ENCODE measurements at places on chromosomes 1 and 21.
A peak's percentile ranks its signal among the peaks of the same experiment; 100 is the strongest.

GRCh38 chr1:212291505-212292134 is 6.4 kb downstream of the PPP2R5A start:
- DNase-seq: peak; percentile 18

DNA sequence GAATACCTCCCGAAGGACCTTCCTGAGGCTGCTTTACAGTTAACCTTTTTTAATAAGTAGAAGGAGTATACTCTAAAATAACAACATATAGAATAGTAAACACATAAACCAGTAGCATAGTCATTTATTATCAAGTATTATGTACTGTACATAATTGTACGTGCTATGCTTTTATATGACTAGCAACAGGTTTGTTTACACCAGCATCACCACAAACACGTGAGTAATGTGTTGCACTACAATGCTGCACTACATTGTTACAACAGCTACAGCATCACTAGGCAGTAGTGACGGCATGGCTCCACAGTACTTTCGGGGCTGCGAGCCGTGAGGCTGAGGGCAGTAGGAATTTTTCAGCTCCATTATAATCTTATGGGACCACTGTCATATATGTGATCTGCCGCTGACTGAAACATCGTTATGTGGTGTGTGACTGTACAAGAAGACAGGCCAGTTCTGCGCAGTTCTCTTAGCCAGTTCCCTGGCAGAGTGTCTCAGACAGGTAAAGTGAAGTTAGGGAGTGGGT is 82.8 kb upstream of the LRRC8D start:
- no peak for DNase-seq

GRCh38 chr1:233689017-233689747 is 75.3 kb downstream of the KCNK1 start:
- no peak for DNase-seq

GRCh38 chr1:85494904-85495266 is 29.9 kb upstream of the DDAH1 start:
- DNase-seq: peak; percentile 15

DNA sequence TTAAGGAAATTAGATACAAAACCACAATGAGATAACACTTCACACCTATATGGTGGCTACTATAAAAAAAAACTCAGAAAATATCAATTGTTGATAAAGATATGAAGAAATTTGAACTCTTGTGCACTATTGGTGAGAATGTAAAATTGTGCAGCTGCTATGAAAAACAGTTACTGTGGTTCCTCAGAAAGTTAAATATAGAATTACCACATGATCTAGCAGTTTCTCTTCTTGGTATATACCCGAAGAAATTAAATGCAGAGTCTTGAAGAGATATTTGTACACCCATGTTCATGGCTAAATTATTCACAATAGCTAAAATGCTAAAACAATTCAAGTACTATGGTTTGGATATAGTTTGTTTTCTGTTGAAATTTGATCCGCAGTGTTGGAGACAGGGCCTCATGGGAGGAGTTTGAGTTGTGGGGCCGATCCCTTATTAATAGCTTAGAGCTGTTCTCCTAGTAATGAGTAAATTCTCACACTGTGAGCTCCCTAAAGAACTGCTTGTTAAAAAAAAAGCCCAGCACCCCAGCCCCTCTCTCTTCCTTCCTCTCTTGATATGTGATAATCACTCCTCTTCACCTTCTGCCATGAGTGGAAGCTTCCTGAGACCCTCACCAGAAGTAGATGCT is 1412.1 kb downstream of the PLA2G4A start:
- no peak for DNase-seq

DNA sequence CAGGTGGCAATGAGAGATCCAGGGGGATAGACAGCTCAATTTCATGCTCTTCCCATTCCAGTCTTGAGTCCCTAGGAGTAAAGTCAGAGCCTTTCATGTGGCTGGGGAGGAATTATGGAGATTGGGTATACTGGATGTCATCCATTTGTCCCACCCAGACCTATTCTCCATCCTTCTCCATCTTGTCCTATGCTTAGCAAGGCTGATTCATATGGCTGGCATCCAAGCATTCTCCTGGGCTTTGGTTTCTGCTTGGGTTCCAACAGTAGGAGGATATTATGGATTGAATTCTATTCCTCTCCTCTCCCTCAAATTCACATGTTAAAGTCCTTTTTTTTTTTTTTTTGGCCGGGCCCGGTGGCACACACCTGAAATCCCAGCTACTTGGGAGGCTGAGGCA is 3.8 kb upstream of the CDC20 start:
- no peak for DNase-seq

DNA sequence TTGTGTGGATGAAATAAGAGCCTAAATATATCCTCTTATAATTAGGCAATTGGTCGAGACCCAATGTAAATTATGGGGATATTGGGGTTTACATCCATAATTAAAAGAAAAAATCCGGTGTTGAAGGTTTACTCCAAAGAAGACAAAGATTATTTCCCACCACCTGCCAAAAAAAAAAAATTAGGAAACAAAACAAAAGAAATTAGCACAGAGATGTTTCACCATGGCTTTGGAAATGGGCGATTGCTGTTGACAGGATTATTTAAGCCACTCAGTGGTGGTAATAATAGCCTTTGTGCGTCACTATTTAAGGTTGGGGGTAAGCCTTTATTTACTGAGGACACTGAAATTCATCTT is 585 bp upstream of the GLRX2 start:
- DNase-seq: no peak

DNA sequence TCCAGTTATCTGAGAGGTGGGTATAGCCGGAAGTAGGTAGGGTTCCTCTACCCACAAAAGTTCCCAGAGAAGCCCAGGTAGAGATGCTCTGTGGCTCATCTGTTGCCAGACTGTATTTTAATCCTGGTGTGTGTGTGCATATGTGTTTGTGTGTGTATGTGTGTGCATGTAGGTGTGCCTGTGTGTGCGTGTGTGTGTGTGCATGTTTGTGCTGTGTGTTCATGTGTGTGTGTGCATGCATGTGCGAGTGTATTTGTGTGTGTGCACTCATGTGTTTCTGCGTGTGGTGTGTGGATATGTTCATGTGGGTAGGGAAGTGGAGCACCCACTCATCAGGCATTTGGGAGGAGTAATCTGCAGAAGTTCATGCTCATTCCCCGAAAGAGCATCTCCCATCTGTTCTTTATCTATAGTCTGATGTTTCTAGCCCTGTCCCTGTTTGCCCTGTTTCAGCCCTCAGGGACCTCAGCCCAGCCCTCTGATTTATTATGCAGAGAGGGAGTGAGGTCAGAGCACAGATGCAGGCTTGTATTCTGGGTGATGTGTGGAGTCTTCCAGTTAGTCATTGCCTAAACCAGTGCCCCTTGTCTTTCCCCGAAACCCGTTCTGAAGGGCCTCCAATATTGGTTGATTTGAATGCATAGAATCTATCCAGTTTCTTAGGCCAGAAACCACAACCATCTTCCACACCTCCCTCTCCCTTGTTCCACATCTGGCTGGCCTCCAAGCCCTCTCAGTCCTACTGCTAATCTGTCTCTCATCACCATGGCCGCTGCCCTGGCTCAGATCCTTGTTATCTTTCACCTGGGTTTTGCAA is 69.1 kb downstream of the DISC1 start:
- DNase-seq: no peak

DNA sequence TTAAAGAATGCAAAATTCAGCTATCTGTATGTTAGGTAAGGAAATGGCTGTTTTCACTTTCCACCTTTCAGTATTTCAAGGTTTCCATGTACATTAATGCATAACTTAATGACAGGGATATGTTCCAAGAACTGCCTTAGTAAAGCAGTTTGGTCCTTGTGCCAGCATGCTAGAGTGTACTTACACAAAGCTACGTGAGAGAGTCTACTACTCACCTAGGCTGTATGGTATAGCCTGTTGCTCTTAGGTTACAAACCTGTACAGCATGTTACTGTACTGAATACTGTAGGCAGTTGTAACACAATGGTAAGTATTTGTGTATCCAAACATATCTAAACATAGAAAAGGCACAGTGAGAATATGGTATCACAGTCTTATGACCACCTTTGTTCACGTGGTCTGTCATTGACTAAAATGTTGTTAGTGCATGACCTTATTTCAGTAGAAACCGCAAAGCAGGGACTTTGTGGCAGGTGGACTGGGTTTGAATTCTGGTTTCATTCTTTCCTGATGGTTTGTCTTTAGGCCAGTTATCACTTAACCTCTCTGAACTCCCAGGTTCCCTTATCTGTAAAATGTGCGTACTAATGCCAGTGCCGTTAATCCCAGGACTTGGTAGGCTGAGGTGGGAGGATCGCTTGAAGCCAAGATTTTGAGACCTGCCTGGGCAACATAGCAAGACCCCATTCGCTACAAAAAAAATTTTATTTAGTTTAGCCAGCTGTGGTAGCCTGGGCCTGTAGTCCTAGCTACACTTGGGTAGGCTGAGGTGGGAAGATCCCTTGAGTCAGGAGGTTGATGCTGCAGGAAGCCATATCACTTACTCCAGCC is 4.9 kb downstream of the SMYD2 start:
- DNase-seq: no peak

DNA sequence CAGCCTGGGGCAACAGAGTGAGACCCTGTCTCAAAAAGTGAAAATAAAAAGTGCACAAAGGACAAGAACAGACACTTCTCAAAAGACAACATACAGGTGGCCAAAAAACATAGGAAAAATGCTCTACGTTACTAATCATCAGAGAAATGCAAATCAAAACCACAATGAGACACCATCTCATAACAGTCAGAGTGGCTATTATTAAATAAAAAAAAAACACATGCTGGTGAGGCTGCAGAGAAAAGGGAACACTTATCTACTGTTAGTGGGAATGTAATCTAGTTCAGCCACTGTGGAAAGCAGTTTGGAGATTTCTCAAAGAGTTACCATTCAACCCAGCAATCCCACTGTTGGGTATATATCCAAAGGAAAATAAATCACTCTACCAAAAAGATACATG is 173.2 kb downstream of the SMYD3 start:
- DNase-seq: no peak

- peak; percentile 72 for DNase-seq
Measured at GRCh38 chr1:201275253-201275666, 8.0 kb upstream of the PKP1 start.

- DNase-seq: no peak
Measured at GRCh38 chr21:35448876-35449599, 399.9 kb upstream of the RUNX1 start.

DNA sequence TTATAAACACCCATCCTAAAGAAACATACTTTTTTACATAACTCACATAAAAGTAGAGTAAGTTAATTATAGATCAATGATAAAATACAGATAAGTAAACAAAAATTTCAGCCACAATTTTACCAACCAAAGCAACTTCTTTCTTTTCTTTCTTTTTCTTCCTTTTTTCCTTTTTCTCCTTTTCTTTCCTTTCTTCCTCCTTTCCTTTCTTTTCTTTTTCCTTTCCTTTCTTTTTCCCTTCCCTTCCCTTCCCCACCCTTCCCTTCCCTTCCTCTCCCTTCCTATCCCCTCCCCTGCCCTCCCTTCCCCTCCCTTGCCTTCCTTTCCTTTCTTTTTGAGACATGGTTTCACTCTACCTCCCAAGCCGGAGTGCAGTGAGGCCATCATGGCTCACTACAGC is 56.5 kb upstream of the C1orf53 start:
- no peak for DNase-seq

GRCh38 chr1:43688594-43689000 is 18.7 kb upstream of the ST3GAL3 start:
- peak; percentile 77 for DNase-seq

DNA sequence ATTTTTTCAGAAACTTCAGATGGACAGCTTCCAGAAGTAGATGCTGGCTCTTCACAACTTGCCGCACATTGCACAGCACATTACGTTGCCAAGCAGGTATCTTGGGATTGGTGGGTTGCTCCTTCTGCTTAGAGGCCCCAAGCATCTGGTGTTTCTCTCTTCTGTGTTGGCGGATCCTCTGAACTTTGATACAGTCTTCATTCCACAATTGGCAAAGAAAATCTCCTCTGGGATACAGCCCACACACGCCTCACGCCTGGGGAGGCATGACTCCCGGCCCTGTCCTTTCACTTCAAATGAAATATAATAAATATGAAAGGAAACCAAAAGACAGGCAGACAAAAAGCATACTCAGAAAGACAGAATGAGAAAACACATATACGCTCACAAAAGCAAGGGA is 72.3 kb upstream of the PPP2R5A start:
- no peak for DNase-seq

GRCh38 chr1:42259059-42259738 is 75.8 kb downstream of the FOXJ3 start:
- peak; percentile 26 for DNase-seq

GRCh38 chr1:169486281-169487051 is 722 bp upstream of the SLC19A2 start:
- no peak for DNase-seq

GRCh38 chr1:33005117-33005837 is 31.4 kb downstream of the AK2 start:
- DNase-seq: no peak

- no peak for DNase-seq
Measured at GRCh38 chr21:30958741-30959140, 77.4 kb upstream of the KRTAP11-1 start.

DNA sequence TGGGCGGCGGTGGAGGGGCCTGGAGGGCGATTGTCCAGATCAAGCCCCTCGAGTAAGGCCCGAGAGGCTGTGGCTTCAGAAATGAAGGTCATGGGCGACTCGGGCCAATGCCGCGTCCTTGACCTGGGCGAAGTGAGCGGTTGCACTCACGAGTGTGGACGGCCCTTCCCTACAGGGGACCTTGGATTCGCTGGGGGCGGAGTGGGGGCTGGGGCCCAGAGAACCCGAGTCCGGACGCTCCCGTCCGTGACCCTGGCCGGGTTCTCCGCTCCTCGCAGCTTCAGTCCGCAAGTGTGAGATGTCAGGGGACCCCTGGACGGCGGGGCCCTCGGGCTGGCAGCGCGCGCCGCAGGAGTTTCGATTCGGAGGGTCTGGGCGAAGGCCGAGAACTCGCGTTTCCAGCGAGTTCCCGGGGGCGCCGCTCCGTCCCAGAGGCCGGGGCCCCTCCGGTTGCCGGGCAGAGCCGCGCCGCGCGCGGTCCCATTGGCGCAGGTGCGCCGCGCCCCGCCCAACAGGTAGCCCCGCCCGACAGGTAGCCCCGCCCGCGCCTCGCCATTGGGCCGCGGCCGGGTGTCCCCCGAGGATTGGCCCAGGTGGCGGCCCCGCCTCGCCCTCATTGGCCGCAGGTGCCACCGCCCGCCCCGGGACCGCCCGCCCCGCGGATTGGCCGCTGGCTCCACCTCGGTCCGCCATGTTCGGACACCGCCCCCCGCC is at the start of gene PRKCZ:
Gene PRKCZ (plus strand): TSS at position 694 of the 714 bp plus-strand sequence. CDS start 220 bp downstream, outside the sequence.
- DNase-seq: no peak

Data from stromal cell of bone marrow (primary cell).